Naive thymus-derived CD4-positive, alpha-beta T cell (primary cell): ENCODE measurements at places on chromosomes 11 and 22. TPM values are rescaled to one million over a fixed set of nuclear protein-coding genes. Genes with fewer than 3 reads are reported as not detected.

DNA sequence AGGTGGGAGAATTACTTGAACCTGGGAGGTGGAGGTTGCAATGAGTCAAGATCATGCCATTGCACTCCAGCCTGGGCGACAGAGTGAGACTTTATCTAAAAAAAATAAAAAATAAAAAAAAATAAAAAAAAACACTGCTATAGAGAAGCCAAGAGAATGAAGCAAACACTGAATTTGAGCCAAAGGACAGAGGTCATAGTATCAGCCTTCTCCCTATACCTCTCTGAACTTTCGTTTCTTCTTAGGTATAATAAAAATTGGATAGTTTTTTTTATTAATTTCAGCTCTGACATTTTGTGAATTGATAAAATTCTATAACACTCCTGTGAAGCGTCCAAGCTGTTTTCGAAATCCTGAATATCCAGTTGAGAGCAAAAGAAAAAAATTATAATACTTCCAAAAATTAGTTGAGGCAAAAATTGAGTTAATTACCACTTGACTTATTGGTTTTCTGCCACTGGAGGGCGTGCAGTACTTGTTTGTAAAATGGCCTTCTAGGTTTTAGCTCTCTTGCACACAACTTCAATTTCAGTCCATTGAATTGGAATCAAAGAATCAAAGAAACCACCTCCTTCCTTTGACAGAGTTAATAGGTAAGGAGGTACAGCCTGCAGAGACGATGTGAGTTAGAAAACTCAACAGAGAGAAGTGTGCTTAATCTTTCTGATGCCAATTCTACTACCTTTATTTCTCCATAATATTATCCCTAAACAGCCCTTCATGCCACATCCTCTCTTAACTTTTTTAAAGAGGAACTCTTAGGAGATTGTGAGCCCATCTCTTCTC is 143.2 kb downstream of the BBOX1 start:
- DNase-seq, result peak; percentile 35

DNA sequence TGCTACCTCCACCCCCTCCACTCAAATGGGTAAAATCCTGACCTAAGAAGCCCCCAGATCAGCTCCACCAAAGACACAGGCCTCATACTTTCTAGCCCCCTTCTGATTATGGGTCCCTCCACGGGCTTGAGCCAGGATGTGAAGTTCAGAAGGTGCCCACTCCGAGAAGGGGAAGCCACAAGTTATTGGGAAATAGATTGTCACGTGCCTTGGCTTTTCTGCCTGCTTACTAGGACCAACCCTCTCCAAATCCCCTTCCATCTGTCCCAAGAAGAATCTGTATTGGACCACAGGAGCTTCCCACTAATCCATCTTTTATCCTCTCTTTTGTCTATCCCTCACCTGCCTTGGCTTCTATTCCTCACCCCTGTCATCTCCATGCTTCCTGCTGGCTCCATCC is 3.0 kb upstream of the NRGN start:
- no peak for DNase-seq

INPP5J gene
- total RNA-seq, result 0.81 TPM

DNA sequence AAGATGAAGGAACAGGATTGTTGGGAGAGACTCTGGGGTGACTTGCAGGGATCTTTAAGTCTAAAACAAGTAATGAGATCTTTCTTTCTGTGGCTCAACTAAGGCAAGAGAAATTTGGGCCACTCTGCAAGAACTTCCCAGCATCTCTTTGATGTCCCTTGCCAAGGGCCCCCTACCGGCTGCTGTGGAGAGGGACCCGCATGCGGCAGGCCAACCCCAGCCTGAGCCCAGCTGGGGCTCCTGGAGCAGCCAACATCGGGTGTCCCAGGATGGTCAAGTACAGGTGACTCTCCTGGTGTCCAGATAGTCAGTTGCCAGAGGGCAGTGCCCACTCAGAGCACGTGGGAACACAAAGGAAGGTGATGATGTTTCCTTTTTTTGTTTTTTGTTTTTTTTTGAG is 363.2 kb downstream of the TBC1D22A start:
- DNase-seq, result no peak

- peak; percentile 38 for DNase-seq
These were observed 9.5 kb upstream of the UPB1 start for GRCh38 chr22:24485608-24486007.

C22orf31 gene
- total RNA-seq, result not detected in 2 replicates

GRCh38 chr22:37626144-37626543 is 13.3 kb upstream of the SH3BP1 start:
- no peak for DNase-seq

UNC93B1 gene
- total RNA-seq, result 10.1 TPM

GRCh38 chr11:119772641-119773415 is 43.8 kb upstream of the NECTIN1 start:
- no peak for DNase-seq

- DNase-seq, result no peak
These were observed 182.7 kb downstream of the ADAMTS15 start for GRCh38 chr11:130631119-130631518.
